AG08395 (cell line): ENCODE measurements at places on chromosomes 4 and X.

- peak; percentile 47 for DNase-seq
Observed at GRCh38 chrX:39984191-39984956, 113.4 kb downstream of the BCOR start.

DNA sequence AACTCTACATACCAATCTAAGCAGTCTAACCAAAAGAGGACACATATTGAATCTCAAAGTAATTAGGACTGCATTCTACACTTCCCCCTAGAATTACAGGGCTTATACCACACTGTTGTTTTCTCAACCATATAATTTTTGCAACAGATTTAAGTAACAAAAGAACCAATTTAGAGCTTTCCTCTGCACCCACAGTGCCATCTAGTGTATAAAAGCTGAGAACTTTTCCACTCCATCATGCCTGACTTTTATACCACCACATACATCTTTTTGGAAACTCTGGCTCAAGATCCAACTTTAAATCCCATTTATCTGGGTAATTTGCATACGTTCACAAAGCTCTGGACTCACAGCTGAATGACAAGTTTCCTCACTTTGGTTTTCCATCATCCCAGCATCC lies 99.5 kb downstream of the EFHC2 start:
- peak; percentile 44 for DNase-seq

DNA sequence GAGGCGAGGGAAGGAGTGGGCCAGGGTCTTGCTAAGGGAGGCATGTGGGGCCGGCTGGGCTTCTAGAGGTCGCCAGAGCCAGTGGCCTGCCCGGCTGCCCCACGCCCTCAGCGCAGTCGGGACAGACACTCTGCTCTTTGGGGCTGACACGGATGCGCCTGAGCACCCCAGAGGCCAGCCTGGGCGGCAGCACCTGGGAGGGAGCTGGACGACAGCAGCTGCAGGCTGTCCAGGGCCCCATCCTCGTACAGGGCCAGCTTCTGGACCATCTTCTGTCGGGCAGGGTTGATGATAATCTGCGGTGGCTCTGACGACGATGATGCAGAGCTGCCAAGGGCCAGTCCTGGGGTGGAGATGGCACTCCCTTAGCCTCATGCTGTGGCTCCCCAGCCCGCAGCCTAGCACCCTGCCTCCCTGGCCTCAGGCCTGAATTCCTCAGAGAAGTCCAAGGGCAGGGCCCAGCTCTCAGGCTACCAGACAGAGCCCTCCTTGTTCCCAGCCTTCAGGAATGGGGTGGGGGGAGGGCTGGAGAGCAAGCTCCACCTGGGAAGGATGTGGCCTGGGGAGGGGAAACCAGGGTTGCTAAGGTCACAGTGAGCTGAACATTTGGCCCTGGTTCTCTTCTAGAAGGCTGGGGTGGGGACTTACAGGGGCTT lies 7.2 kb downstream of the IRAK1 start:
- no peak for DNase-seq

DNA sequence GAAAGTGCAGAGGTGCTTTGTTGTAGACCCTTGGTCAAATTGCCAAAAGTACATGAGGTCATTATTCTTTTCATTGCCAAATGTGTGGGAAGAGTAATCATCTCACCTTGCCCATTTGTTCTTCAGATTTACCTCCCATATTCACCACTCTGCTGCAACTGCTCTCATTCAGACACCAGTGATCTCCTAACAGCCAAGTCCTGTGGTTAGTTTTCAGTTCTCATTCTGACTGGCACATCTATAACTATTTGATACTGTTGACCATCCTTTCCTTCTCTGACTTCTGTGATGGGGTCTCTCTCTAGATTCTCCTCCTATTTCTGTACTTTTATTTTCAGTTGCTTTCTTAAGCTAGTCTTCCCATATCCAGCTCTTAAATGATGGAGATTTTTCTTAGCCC lies 39.8 kb downstream of the GRIA3 start:
- DNase-seq = no peak

DNA sequence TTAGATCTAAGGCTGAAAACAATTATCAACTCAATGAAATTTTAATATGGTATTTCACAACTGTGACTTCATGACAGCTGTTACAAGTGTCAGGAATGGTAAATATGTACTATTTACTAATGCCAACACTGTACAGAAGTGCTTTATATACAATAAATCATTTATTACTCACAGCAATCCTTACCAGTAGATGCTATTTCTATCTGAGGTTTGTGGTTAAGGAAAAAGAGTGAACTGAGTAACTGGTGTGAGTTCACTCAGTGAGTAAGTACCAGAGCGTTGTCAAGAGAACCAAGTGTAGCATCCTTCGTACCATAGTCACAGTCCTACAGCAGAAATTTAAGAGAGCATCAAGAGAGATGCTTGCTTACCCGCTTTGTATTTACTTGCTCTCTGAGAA lies 23.3 kb downstream of the MTHFD2L start:
- peak; percentile 53 for DNase-seq

GRCh38 chr4:37770016-37770415 lies 56.5 kb upstream of the PGM2 start:
- no peak for DNase-seq

DNA sequence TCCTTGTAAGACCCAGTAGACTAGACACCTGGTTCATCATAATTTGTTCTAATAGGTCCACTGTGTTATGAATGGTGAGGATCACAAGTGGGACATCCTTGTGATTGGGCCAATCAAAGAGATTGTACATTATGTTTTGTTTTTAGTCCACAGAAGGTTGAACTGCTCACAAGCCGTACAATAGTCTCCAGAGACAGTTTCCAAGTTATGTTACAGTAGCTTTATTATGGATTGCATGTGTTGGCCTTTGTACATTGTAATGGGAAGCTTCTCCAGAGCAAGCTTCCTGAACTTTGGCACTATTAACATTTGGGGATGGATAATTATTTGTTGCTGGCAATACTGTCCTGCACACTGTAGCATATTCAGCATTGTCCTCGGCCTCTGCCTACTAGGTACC lies 86.1 kb downstream of the MAGEB10 start:
- DNase-seq = no peak

GRCh38 chr4:86376850-86377249 lies 17.0 kb upstream of the MAPK10 start:
- no peak for DNase-seq

DNA sequence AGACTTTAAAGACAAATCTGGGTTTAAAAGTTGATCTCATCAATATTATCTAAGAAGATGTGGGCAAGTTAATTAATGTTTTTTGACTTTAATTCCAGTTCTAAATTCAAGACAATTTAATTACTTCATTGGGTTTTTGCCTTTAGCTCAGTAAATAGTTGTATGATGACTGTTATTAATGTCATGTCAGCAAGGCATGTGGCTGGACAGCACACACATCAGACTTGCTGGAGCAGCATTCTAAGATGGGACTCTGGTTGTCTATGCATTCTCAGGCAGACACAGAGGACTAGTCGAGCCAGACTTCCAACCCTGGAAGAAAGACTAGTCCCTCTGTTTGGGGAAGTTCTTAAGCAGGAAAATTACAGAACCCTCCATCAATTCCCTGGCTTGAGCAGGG lies 180.7 kb upstream of the GK2 start:
- no peak for DNase-seq

GRCh38 chrX:70096052-70096451 lies 33.8 kb downstream of the OTUD6A start:
- DNase-seq = peak; percentile 40

DNA sequence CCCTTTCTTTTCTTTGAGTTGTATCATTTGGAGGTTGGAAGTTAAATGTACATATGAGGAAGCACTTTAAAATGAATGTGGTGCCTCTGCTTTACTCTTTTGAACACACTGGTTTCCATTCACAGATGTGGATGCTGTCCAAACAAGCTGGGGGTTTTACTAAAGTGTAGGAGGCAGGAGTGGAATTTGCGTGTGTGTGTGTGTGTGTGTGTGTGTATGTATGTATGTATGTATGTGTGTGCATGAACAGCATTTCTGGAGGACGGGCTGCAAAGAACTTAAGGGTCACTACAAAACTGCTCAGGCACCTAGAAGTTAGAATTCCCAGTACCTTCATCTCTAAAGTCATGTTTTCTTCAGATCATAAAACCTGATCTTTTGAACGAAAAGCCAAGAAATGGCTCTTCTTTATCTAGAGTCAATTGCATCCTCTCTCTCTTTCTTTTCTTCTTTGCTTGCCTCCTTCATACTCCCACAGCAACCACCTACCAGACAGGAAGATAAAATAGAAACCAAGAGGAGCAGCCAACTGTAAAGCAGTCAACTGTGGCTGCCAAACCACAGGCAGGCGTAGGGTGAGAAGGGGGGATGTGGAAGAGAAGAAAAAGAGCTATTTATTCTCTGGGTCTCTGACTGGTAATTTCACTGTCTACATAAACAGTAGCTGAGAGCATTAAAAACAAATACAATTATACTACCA lies 177.0 kb upstream of the RASGEF1B start:
- no peak for DNase-seq

- peak; percentile 25 for DNase-seq
Observed at GRCh38 chrX:107629540-107629909, 1.2 kb downstream of the PRPS1 start.

- DNase-seq = no peak
Observed at GRCh38 chr4:150395872-150396271, 186.1 kb upstream of the MAB21L2 start.

DNA sequence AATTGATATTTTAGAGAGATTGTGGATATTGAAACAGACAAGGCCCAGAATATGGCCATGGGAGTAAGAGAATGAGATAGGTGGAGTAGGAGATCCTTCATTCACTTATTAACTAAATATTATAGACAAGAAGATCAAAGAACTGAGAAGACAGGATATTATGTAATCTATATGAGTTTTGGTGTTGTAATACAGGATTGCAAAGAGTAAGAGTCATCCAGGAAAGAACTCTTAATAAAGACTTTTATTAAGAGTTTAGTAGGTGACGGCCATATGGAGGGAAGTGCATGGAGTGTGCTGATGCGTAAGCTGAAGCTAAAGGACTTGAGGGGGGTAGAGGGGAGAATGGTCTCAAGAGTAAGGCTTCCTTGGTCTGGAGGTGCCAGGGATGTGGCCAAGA lies 153.7 kb downstream of the VEGFC start:
- DNase-seq = no peak

- DNase-seq = no peak
Observed at GRCh38 chr4:55087009-55087912, 38.1 kb downstream of the KDR start.

GRCh38 chr4:55369968-55370367 lies 23.9 kb downstream of the SRD5A3 start:
- no peak for DNase-seq
